ENCODE measurements at places on chromosomes 7 and 10. TPM values are rescaled to one million over a fixed set of nuclear protein-coding genes. Genes with fewer than 3 reads are reported as not detected.

NPY gene
- total RNA-seq: 42.9 TPM

TMEM225B gene
- 0.23 TPM for total RNA-seq

ABCC2 gene
- 1.6 TPM for total RNA-seq

NPY4R gene
- 1.2 TPM for total RNA-seq

TMEM72 gene
- 0.69 TPM for total RNA-seq

SPDYE11 gene
- not detected for total RNA-seq

FXYD4 gene
- not detected for total RNA-seq

CALML3 gene
- total RNA-seq: 0.69 TPM

ACTL6B gene
- 90.4 TPM for total RNA-seq

CYP3A7 gene
- total RNA-seq: not detected

CCDC172 gene
- total RNA-seq: not detected

TAC1 gene
- total RNA-seq: 89.5 TPM

IL15RA gene
- not detected for total RNA-seq

DBF4 gene
- 14.8 TPM for total RNA-seq

ZNF804B gene
- 8.3 TPM for total RNA-seq

ZNF365 gene
- total RNA-seq: 19.8 TPM

ADAM22 gene
- total RNA-seq: 103 TPM

SLC13A1 gene
- not detected for total RNA-seq

STOX1 gene
- 15.7 TPM for total RNA-seq

MOGAT3 gene
- not detected for total RNA-seq

TACC2 gene
- 21.2 TPM for total RNA-seq

CYP3A4 gene
- not detected for total RNA-seq

ADARB2 gene
- total RNA-seq: 9.0 TPM

METTL27 gene
- total RNA-seq: 0.46 TPM

NKX2-3 gene
- not detected for total RNA-seq

ENTPD1 gene
- 16.6 TPM for total RNA-seq

COA1 gene
- total RNA-seq: 61.6 TPM

ELAPOR2 gene
- total RNA-seq: 52.4 TPM

C1GALT1 gene
- total RNA-seq: 27.7 TPM

CACNA2D1 gene
- total RNA-seq: 118 TPM
